ENCODE measurements at places on chromosomes 6 and 20.

DNA sequence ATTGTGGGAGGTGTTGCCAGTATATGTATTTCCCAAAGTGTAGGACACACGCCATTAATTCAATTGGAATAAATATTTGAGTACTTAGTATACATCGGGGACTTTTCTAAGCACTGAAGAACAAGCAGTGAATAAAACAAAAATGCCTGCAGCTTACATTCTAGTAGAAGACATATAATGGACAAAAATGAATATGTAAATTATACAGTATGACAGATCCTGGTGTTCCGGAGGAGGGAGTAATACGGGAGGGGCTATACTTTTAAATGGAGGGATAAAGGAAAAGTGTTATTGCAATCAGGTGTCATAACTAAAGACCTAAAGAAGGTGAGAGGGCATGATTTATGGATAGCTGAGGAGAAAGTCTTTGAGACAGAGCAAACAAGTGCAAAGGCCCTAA is 15.1 kb downstream of the UBE2V1 start:
- DNase-seq = no peak

- DNase-seq = no peak
Measured at GRCh38 chr20:19830211-19830785, 72.2 kb downstream of the RIN2 start.

- no peak for DNase-seq
Measured at GRCh38 chr6:42923666-42924065, 5.6 kb upstream of the CNPY3 start.

DNA sequence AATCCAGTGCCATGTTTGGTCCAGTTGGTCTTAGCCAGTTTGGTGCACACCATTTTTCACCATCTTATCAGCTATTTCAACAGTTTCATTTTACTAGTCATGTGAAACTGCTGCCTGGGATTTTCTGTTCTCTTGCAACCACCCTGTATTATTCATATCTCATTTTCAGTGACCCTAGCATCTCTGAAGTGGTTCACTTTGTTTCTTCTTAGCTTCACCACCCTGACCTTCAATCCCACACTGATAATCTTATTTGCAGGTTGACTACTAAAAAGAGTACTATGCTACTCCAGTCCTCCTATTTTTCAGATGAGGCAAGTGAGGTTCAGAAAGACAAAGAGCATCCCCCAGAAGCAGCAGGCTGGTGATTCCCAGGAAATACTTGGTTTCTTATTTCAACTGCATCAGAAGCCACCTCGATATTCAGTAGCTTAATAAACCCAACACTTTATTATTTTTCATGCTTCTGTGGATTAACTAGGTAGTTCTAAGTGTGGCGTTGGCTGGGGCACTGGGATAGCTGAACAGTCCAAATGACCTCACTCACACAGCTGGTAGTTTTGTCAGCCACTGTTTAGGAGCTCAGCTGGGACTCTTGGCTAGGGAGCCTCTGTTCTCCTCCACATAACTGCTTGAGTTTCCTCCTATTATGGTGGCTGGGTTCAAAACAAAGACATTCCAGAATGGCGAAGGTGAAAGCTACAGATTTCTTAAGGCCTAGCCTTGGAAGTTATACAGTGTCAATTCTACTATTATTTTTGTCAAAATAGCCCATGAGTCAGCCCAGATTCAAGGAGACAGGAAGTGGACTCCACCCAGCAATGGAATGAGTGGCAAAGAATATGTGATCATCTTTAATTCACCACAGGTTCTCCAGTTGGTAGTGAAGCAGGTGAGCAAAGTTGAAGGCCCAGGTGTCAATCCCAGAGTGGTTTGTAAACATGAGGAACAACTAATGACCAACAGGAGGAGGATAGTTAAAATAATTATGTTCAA is 40.6 kb downstream of the BPIFB4 start:
- DNase-seq = no peak

GRCh38 chr20:4472906-4473305 is 248.8 kb upstream of the PRND start:
- no peak for DNase-seq

DNA sequence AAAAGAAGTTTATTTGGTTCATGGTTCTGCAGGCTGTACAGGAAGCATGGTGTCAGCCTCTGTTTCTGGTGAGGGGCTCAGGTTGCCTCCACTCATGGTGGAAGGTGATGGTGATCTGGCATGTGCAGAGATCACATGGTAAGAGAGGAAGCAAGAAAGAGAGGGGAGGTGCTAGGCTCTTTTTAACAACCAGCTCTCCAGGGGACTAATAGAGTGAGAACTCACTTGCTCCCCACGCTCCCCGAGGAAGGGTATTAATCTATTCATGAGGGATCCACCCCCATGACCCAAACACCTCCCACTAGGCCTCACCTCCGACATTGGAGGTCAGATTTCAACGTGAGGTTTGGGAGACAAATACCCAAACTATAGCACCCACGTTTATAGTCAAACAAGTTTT is 4.0 kb upstream of the GJB7 start:
- no peak for DNase-seq

DNA sequence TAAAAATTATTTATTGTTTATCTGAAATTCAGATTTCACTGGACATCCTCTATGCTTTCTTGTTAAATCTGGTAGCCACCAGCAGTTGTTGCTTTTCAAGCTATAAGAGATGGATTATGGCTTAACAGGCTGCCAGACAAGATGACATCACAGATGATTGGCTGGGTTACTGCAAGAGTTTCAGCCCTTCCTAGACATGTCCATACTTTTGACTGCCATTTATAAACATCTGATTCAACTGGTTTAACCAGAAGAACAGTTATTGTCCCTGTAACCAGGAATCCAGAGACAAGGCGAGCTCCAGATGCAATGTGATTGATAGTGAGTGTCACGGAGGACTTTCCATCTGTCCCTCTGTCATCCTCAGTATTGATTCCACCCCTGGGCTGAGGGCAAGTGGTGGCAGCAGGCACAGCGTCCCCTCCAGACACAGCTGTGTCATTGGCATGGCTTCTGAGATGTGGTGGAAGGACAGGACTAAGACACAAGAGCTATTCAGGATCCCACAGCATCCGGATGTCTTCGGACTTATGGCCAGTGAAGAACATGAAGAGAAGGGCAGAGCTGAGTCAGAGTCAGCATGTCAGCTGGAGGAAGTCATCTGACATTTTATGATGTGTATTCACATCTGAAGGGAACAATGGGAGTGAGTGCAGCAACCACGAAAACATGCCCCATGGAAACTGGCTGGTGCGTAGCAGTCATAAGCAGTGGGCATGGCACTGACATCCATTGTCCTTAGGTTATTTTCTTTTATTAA is 284.5 kb upstream of the CDYL start:
- DNase-seq = no peak

GRCh38 chr6:129108337-129108736 is 225.4 kb downstream of the LAMA2 start:
- no peak for DNase-seq

DNA sequence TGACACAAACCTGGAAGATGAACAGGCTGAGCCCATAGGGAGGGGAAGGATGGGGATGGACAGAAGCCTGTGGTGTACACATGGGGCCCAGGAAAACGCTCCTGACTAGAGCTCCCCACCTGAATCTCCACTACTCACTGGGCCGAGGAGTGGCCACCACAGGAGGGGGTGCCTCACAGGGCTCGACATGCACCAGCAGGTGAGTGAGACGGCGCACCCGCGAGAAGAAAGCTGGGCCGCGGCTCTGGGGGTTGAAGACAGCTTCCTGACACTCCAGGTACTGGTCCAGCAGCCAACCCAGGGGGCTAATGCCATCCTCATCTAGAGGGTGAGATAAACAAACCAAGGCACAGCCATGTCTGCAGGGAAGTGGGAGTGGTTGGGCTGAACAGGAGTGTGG is 10.3 kb downstream of the CUL7 start:
- DNase-seq = no peak

GRCh38 chr6:44268095-44268628 is 2.1 kb upstream of the TMEM151B start:
- DNase-seq = peak; percentile 76

DNA sequence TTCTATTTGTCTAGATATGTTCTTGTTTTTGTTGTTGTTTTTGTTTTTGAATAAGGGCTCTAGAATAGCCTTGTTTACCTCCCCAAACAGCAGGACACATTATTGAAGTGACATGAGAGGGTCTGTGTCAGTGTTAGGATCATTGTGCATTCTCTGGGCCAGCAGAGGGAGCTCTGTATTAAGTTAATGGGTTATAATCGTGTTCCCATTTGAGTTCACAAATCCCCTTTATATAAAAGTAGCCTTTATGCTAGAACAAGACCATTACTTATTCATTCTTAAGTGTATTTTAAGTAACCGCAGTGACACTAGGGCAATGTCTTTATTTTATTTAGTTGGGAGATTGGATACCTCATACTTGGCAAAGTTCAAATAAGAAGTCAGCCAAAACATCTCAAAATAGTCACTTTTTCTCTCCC is 44.8 kb downstream of the STK4 start:
- DNase-seq = peak; percentile 36

DNA sequence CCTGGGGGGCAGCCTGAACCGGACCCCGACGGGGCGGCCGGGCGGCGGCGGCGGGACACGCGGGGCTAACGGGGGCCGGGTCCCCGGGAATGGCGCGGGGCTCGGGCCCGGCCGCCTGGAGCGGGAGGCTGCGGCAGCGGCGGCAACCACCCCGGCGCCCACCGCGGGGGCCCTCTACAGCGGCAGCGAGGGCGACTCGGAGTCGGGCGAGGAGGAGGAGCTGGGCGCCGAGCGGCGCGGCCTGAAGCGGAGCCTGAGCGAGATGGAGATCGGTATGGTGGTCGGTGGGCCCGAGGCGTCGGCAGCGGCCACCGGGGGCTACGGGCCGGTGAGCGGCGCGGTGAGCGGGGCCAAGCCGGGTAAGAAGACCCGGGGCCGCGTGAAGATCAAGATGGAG is 636 bp downstream of the SRF start:
- DNase-seq = peak; percentile 41

- DNase-seq = no peak
Measured at GRCh38 chr6:48736501-48737206, 625.7 kb upstream of the PTCHD4 start.

GRCh38 chr20:43571771-43572170 is 12.9 kb downstream of the SGK2 start:
- no peak for DNase-seq

- DNase-seq = no peak
Measured at GRCh38 chr6:128135325-128135724, 234.5 kb upstream of the THEMIS start.

- DNase-seq = no peak
Measured at GRCh38 chr6:21610341-21610740, 16.8 kb downstream of the SOX4 start.

GRCh38 chr20:20303320-20303719 is 64.6 kb upstream of the INSM1 start:
- no peak for DNase-seq

DNA sequence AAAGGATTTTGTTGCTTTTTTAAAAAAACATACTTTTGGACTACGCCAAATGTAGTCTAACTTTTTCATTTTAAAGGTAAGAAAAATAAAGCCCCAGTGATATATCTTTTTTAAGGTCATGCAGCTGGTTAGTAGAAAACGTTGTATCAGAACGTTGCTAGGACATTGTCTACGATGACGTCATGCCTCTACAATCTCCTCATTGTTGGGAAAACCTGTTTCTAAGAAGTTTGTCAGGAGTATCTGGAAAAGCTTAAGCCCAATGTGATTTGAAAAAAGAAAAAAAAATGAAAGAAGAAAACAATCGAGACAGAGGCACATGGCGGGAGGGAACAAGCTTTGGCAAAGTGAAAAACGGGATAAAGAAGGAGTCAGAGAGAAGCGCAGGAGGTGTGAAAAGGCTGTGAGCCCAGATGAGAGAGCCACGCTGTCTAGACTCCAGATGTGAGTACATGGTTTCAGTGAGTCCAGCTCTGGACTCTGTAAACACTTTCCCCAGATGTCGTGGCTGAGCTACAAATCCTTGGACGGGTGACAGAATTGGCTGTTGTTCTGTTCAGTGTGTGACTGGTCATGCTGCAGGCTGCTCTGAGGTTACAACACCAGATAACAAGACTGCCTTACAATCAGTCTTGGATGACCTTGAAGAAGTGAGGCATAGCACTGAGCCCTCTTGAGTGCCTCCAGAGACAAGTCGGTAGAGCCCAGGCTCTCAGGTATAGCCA is 656.7 kb upstream of the ID4 start:
- DNase-seq = no peak

DNA sequence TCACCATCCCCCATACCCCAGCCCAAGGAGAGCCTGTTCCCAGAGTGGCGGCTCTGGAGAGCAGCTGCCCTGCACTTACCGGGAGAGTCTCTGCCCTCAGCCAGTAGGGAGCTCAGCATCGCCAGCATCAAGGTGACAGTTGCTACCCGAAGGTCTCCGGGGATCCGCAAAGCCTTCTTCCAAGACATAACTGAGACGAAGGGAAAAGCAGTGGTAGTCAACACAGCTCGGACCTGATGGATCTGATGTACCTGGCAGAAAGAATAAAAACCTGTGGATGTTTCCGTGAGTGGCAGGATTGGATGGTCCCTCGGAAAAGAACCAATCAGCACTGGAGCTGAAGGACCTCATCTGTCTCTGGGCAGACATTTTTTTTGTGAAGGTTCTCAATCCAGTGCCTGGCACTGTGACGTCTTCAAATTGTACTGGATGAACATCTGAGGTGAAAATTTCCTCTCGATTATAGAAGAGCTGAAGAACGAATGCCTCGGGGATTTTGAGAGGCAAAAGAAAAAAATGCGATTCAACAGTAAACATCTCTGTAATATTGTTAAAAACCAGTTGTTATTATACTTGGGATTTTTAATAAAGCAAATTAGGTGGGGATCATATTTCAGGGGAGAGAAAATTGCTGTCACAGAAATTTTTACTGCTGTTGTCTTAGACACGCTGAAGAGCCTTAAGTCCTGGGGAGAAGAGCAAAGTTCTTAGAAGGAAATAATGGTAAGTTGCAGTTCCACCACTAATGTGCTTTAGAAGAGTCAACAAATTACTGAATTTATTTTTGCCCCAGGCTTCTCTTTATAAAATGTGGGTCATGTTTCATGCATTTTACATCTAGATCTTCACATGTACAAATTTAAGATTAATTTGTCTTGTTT is at the start of gene HLA-DQB1:
Gene HLA-DQB1, minus strand, starts transcription at position 238 of the 881 bp plus-strand sequence. Its CDS starts 50 bp downstream, at position 188.
- DNase-seq = peak; percentile 89

DNA sequence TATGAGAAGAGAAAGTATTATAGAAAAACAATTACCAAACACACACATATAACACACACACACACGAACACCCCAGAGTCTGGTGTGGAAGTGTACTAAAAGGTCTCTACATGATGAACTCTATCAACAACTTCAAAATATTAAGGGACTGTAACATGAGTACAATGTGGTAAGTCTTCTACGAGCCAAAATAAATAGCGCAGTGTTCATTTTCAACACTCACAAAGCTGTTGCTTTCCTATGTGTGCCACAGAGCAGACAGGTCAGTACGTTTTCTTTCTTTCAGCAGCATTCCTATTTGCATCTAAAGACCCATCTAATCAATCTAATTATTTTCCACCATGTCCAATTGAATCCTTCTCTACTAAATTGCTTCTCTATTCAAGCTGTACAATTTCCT is 12.1 kb upstream of the CNKSR3 start:
- DNase-seq = no peak

- DNase-seq = no peak
Measured at GRCh38 chr6:45272626-45273025, 55.5 kb upstream of the RUNX2 start.

GRCh38 chr6:20352346-20352745 is 49.3 kb upstream of the E2F3 start:
- DNase-seq = no peak
